Stimulated activated CD8-positive, alpha-beta memory T cell treated with anti-CD3 and anti-CD28 coated beads, Interleukin-4, amount 100 ng/mL, for 1 hour (primary cell): ENCODE measurements at places on chromosomes 12 and 14.

- DNase-seq = no peak
Measured at GRCh38 chr12:122888232-122888752, 7.6 kb downstream of the VPS37B start.

GRCh38 chr12:34119366-34119765 lies 97.1 kb downstream of the ALG10 start:
- no peak for DNase-seq

DNA sequence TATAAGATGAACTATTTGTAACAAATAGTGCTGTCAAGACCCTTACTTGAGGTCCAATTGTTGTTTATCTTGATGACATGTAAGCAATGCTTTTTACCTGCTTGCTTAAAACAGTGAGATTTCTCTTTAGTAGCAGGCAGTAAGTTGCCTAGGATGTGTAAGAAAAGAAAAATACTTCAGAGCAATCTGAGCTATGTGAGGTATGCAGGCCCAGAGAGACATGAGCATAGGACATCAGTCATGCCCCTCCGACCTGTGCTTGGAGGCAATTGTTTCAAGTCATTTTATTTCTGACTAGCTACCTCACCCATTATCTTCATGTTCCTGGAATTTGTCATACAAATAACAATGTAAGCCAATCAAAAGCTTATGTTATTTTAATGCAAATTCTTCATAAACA lies 930.6 kb upstream of the FBXO33 start:
- DNase-seq = no peak

- no peak for DNase-seq
Measured at GRCh38 chr14:51211149-51211548, 28.9 kb upstream of the TMX1 start.

DNA sequence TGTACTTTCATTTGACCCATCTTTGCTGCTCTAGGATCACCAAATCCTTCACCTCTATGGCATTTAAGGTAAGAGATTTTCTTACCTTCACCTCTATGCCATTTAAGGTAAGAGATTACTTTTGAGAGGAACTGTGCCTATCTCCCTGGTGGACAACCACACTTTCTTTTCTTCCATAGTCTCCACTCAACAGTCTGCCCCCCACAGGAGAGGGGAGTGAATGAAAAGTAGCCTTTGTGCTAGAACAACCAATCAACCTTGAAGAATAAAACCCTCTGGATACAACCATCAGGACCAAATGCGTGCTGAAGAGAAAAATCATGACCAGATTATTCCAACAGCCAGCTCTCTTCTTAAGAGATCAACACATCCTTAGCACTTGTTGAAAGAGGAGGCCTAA lies 258.6 kb upstream of the TMPO start:
- DNase-seq = no peak

DNA sequence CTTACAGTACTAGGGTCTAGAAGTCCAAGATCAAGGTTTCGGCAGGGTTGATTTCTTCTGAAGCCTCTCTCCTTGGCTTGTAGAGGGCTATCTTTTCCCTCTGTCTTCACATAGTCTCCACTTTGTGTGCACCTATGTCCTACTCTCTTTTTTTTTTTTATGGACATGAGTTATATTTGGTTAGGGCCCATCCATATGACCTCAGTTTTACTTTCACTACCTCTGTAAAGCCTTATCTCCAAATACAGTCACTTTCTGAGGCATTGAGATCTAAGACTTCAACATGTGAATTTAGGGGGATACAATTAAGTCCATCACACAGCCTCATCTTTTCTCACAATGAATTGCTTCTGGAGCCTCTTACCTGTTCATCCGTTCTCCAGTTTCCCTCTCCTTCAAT lies 5.9 kb upstream of the SPTB start:
- no peak for DNase-seq

DNA sequence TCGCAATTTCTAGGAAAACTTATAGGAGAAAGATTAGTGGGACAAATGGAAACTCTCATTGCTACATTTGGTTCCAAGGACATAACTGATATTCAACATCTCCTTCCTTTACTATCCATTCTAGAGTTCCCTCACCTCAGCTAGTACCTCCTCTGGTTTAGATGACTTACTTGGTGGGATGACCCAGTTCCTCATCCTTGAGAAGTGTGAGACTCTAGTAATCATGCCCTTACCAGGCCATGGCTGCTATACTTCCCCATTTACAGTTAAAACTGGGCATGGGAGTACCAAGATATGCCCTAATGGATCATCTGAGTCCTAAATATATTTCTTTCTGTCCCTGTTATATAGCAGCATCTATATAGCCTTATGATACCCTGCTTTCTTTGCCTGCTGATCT lies 58.1 kb downstream of the IFT81 start:
- no peak for DNase-seq

DNA sequence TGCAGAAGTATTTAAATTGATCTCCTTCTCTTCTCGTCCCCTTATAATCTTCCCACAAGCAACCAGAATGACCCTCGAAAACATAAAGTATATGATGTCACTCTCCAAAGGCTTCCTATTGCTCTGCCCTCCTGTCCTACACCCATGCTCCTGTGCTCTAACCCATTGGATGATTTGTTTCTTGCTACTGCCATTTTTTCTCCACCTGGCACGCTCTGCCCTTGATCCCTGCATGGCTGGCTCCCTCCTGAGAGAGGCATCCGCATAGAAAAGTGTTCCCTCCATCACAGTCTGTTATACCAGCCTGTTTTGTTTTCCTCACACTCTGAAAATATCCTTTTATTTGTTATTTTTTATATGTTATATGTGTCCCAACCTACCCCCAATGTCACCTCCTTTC lies 19.8 kb downstream of the MYRFL start:
- DNase-seq = no peak

DNA sequence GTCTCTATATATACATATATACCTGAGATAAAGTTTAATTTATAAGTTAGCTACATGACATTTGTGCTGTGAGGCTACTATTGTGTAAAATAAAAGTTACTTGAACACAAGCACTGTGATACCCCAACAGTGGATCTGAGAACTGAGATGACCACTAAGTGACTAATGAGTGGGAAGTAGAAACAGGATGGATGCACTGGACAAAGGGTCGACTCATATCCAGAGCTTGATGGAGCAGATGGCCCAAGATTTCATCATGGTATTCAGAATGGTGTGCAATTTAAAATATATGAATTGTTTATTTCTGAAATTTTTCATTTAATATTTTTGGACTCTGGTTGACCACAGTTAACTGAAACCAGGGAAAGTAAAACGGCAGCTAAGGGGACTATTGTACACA lies 908.6 kb upstream of the MDGA2 start:
- no peak for DNase-seq

DNA sequence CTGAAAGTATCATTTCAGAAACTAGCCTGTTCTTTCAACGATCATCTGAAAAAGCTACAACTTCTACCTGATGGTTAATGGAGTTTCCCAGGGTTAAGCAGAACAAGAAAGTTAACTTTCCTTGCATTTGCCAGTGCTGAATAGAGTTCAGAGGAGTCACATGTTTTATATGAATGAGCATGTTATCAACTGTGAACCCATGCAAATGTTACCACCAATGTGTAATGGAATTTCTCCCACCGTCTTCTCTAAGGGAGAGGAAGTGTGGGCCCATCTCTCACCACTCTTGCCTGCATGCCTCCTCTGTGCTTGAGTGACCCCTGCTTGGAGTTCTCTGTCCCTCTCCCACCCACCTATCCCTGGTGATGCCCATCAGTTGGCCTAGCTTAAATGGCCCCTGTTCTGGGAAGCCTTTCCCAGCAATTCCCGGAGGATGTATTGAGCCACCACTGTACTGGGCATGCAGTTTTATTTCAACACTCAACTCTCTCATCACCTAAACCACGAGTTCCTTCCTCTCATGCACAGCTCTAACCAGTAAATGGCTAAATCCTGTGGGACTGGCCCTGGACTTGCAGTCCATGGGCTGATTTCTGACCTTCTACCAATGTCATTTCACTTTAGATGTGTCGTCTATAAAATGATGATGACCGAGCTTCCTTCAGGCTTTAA lies 159.8 kb downstream of the RPAP3 start:
- DNase-seq = no peak

DNA sequence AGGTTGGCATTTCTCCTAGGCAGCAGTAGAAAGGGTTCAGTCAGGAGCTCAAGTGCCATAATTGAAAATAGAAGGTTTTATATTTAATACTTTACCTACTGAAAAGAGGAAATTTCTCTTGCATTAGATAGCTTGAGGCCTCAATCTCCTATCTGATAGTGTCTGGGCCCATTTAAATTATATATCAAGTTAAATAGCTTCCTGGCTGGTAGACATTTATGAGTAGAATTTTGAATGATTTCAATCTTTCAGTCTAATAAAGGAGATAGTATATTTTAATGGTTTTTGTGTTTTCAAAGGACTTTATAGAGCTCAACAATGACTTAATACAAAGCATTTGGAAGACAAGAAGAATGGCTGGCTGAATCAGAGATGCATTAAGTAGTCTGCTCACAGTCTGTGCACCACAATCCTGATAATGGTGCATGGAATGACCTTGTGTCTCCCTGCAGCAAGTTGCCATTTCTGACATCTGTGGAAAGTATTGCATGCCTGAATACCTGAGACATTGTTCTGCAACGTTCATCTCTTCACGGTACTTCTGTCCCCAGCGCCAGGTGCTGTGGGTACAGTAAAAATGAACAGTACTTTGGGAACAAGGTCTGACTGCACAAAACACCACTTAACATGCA lies 974.1 kb downstream of the TMTC2 start:
- DNase-seq = no peak

- DNase-seq = no peak
Measured at GRCh38 chr12:60148831-60149230, 553.0 kb downstream of the SLC16A7 start.

- no peak for DNase-seq
Measured at GRCh38 chr14:50784683-50785456, 46.1 kb downstream of the NIN start.

GRCh38 chr12:15892645-15893259 lies 10.6 kb downstream of the STRAP start:
- DNase-seq = no peak

DNA sequence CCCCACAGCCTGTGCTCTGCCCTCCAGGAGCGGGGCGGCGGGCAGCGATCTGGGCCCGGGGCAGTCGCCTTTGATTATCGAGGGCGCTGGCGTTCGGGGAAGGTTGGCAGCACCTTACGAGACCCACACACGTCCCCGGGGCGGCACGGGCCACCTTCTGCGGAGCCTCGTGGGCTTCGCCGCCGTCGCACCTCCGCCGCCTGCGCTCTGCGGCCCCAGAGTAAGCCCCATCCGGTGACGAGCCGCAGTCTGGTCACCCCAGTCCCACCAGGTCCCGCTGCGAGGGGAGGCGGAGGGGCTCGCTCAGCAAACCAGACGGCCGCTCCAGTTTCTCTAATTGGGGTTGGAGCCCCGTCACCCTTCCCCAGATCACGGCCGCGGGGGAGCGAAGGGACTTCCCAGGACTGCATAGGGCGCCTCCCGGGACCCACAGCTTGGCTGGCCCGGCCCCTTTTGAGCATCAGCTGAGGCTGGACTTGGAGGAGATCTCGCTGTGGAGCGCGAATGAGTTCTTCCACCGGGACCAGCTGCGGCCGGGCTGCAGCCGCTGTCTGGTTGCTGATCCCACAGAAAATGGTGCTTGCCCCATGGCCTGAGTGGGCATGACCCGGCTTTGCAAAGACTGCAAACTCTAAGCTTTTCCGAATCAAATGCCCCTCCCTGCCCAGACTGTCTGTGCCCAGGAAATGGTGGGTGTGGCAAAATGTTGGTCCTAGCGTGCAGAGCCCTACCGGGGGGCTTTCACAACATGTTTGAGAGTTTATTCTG lies 560 bp downstream of the LGALS3 start:
- no peak for DNase-seq

GRCh38 chr12:10189653-10190052 lies 10.8 kb downstream of the TMEM52B start:
- DNase-seq = no peak

- no peak for DNase-seq
Measured at GRCh38 chr14:85959063-85959462, 429.1 kb downstream of the FLRT2 start.

DNA sequence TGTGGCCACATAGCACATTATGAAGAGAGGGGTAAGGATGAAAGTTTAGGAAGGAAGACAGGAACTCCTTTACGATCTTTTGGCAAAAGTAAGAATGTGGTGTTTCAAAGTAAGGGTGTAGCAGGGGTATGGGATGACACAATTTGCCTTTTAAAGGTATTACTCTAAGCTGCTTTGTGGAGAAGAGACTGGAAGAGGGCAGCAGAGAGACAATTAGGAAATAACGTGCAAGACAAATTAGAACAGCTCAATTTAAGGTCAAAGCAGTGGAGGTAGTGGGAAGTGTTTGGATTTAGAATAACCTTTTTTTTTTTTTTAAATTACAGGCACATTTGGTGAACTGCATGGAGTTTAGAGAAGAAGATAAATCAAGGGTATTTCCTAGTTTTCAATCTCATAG lies 342.6 kb downstream of the NOVA1 start:
- DNase-seq = no peak

GRCh38 chr12:16006752-16007151 lies 95.6 kb downstream of the DERA start:
- no peak for DNase-seq

DNA sequence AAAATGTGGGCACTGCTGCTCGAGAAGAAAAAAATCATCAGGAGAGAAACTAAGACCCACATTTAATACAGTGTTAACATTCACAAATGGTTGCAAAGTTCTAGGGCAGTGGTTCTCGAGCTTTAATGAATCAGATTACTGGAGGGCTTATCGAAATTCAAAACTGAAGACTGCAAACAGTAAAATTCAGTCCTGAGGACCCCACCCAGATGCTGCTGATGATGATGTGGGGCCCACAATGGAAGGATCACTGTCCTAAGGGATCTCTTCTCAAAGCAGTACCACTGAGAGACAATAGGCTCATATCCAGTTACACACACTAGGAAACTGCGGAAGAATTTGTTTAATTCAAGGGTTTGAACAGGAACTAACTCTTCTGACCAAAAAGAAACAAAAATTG lies 31.4 kb downstream of the DICER1 start:
- no peak for DNase-seq

DNA sequence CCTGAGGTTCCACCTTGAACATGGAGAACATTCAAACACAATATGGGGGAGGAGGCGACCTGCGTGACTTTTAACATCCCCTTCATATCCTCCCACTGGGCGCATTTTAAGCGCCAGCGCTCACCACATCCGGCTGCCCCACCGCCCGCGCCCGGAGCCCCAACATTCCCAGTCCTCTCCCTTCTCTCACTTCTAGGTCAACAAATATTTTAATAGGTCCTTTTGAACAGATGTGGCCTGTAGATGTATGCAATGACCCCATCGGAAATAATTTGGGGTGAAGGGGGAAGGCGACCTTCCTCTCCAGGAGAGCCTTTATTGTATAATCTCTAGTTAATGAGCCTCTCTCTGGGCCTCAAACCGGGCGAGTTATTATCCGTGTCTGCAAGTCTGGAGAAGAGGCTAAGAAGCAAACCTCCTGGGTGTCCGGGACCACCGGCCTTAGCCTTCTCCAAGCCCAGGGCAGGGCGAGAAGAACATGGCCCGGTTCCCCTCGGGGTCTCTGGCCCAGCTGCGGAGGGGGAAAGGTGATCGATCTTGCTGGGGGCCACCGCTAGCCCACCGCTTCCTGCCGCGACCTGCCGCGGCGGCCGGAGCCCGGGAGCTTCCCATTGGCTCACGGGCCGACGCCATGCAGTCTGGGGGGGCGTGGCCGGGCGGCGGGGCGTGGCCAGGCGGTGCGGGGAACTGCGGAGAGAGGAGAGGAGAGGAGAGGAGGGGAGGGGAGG lies 83.2 kb upstream of the HMGA2 start:
- DNase-seq = no peak
